ENCODE measurements at places on chromosomes 16 and 17.
A peak's percentile ranks its signal among the peaks of the same experiment; 100 is the strongest.

- no peak for DNase-seq
Observed at GRCh38 chr16:14955546-14956231, 18.4 kb downstream of the NPIPA1 start.

- peak; percentile 100 for DNase-seq
Observed at GRCh38 chr17:45282683-45283644, 21.1 kb upstream of the SPATA32 start.

GRCh38 chr17:48871551-48872351 is 20.8 kb upstream of the ATP5MC1 start:
- DNase-seq, result no peak

- DNase-seq, result no peak
Observed at GRCh38 chr16:52498328-52499059, 48.4 kb downstream of the TOX3 start.

DNA sequence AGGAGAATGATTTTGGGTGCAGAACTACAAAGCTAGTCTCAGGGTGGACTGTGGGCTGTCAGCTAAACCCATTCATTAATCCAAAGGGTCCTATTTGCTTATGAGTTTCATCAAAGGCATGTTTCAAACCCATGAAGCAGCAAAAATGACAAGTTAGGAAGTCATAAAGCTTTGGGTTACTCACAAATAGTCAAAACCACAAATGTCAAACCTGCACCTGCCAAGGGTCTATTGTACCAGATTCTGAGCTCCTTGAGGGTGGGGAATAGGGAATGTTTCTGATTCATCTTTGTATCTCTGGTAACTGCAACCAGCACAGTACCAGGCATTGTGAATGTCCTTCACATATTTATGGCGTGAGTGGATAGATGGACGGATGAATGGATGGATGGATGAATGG is 317.7 kb downstream of the MAF start:
- no peak for DNase-seq

DNA sequence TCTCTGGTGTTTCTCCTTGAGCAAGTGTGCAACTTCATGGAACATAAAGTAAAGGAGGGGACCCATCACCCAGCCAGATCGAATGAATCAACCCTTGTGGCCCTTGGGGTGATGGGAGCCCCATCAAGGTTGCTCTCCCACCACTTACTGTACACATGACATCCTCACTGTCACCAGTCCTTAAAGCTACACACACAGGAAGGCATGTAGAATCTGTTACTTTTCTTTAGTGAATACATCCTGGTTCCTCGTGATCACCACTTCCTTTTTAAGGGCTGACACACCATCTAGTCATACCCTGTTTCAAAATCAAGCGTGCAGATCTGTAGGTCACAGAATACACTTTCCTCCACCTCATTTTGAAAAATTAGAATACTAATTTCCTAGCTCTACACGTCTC is 22.6 kb upstream of the MPHOSPH6 start:
- DNase-seq, result peak; percentile 88

DNA sequence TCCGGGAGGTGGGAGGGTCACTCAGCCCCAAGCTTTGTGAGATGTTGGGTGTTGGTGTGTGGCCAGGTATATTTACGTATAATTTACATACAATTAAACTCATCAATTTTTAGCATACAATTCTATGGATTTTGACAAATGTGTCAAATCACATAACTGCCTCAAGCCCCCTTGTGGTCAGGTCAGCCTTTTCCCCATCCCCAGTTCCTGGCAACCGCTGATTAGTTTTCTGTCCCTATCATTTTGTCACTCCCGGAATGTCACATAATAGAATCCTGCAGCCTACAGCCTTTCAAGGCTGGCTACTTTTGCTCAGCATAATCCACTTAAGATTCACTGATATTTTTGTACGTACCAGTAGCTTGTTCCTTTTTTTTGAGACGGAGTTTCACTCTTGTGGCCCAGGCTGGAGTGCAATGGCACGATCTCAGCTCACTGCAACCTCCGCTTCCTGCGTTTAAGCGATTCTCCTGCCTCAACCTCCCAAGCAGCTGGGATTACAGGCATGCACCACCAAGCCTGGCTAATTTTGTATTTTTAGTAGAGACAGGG is 19.3 kb upstream of the RAI1 start:
- DNase-seq, result no peak

GRCh38 chr16:69934044-69934443 is 17.1 kb upstream of the CLEC18A start:
- DNase-seq, result no peak

- peak; percentile 50 for DNase-seq
Observed at GRCh38 chr16:4911970-4912386, 25.0 kb downstream of the PPL start.

- no peak for DNase-seq
Observed at GRCh38 chr16:6835941-6836340, 496.7 kb upstream of the RBFOX1 start.

- DNase-seq, result no peak
Observed at GRCh38 chr16:19861811-19862327, 22.8 kb downstream of the GPRC5B start.

DNA sequence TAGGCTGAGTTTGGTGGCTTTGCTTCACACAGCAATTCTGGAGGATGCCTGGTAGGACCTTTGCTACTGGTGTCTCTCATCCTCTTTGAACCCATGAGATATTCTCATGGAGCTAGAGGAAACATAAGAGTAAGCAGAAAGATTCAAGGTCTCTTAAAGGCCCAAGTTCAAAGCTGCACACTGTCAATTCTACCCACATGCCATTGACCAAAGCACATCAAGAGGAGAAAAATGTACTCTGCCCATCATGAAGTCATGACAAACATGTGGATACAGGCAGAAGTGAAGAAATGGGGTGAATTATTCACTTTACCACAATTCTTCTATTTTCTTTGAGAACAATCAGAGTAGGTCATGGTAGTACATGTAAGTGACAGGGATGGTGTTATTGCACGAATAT is 13.1 kb downstream of the SKA2 start:
- DNase-seq, result no peak

GRCh38 chr17:78958641-78959127 is 21.0 kb downstream of the LGALS3BP start:
- no peak for DNase-seq

DNA sequence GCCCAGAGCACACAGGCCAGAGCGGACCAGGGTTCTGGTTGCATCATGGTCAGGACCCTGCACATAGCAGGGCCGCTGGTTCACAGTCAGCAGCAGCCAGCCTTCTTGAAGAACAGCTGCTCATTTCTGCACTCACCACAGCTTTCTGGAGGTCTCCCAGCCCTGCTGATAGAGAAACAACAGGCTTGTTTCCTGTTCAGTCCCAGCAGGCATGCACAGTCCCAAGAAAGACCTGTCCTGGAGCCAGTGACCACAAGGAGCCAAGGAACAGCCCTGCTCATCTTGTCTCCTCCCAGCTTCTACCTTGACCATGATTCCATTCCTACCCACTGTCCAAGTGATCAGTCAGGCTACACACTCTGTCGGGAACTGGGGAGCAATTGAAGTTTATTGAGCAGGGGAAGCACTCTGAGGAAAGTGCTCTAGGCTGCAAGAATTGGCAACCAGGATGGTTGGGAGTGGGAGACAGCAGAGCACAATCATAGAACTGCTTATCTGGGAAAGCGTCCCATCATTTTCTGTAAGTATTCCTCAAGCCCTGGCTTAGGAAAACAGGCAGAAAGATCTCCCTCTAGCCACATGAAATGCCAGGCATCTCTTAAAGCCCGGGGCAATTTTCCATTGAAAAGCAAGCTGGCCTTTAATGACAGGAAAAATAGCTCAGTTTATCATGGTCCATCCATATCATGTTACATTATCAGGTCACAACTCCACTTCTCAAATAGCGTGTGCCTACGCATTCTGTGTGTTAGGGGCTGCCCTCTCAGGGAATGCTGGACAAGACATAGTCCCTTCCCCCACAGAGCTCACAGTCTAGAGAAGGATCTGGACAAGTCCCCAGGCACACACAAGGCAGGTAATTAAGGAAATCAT is 155.4 kb upstream of the FOXF1 start:
- DNase-seq, result peak; percentile 37

- no peak for DNase-seq
Observed at GRCh38 chr17:7204828-7205461, 14.7 kb downstream of the DLG4 start.

DNA sequence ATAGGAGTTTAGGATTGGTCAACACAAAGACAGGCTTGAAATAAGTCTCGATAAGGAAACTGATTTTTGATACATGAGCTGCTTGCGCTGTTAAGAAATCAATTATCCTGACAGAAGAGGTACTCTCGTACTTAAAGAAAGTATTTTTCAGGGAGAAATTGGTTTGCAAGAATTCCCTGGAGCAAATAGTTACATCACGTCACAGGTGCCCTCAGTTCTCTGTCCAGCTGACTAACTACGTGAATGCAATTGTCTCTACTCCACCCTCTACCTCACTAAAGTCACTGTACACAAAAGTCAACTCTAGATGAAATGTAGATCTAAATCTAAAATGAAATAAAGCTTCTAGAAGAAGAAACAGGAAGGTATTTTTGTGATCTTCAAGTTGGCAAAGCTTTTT is 130.6 kb upstream of the KCNJ16 start:
- no peak for DNase-seq

GRCh38 chr16:3998793-3999478 is 117.3 kb downstream of the ADCY9 start:
- peak; percentile 63 for DNase-seq

DNA sequence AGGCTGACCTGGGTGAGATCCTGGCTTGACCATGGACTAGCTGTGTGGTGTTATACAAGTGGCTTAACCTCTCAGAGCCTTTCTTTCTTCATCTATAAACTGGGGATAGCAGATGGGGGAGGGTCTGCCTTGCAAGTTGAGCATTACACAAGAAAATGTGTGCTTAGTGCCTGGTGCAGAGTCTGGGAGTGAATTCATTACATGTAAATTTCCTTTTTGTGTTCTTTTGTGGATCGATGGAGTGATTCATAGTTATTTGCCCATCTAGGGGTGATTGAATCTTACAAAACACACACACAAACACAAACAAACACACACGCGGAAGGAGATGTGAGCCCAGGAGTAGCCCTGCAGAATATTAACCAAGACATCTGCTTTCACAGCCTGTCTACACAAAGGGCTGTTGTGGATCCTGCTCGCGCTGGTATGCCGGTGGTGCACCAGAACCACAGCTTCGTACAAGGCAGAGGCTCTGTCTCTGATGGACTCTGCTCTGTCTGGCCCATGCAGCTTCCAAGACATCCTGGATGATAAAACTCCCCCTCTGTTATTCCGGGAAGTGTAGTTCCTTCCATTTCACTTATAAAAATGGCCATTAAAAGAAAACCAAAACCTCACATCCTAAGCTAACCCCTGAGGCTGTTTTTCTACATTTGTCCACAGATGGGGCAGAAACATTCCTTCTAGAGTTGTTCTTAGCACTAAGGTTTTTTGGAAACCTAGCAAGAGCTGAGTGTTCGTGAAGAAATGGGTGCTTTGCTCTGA is 86.1 kb downstream of the UTP18 start:
- DNase-seq, result no peak

DNA sequence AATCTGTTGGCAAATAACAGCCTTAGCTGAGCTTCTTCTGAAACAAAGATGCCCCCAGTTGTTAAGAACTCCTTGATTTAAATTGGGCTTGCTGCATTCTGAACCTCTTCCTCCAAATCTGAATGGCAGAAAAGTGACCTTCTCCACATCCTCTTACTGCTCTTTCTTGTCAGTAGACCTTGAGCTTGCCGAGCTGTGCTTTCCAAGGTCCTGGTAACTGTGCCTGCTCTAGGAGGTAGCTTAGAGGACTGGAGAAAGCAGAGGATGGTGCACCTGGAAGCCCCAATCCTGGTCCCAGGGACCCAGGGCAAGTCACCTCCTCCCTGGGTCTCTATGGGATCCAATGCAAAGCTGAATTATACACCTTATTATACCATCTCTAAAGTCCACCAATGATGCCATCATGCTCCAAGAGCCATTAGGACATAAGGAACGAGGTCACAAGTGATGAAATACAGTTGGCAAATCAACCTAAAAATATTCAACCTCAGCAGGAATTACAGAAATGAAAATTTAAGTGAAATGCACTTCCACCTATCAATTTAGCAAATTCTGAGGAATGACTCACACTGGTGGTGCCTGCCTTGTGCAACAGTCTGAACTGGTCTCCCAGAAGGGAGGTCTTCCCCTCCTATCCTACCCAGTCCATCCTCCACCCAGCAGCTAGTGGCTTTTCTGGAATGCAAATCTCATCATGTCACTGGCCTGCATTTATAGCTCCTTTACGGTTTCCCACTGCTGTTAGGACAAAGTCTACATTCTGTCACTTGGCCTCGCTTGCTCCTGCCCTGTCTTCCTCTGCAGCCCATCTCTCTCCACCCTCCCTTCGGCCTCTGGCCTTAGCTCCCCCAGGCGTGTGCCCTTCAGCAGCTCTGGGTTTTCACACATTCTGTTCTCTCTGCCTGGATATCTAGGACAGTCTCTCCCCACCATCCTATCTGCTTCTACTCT is 36.6 kb downstream of the TOM1L2 start:
- DNase-seq, result peak; percentile 89

- DNase-seq, result peak; percentile 61
Observed at GRCh38 chr16:30953511-30954124, 3.9 kb upstream of the SETD1A start.

GRCh38 chr16:68370581-68371275 is 59.9 kb downstream of the PRMT7 start:
- no peak for DNase-seq

- DNase-seq, result peak; percentile 79
Observed at GRCh38 chr16:58000706-58001676, at the start of gene USB1. TSS of gene USB1 (plus strand) at chr16:58001407. CDS start at chr16:58001484, 77 bp downstream.

DNA sequence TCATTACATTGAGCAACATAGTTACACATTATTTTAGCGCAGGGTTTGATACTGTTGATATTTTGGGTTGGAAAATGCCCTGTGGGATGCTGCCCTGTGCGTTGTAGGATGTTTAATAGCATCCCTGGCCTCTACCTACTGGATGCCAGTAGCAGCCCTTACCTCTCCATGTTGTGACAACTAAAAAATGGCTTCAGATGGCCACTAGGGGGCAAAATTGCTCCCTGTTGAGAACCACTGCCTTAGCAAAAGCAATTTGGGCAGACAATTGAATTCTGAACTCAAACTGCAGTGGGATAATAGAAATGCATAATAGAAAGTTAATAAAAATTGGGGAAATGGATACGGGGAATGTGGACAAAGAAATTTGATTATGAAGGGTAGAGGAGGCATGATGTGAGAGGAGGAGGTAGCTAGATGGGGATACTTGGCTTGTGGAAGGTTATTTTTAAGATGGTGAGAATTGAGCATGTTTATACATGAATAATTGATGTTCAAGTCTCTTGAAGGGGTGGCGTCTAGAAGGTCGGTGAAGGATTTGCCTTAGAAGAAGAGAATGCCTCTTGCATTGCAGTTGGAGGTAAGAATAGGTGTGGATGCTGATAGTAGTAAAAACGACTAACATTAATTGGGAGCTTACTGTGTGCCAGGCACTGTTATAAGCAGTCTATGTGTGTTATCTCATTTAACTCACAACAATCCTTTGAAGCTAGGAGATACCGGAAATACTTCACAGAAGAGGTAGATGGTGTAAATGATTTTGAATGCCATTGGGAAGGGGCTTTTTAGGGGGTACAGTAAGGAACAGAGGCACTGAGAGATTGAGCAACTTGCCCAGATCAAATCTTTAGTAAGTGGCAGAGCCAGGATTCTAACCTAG is 19.0 kb downstream of the HEATR9 start:
- peak; percentile 68 for DNase-seq
